ENCODE measurements at places on chromosomes 1 and 21.

GRCh38 chr1:158145173-158145719 is 35.4 kb upstream of the CD1D start:
- peak; percentile 11 for DNase-seq

GRCh38 chr1:29488086-29488793 is 251.9 kb downstream of the PTPRU start:
- no peak for DNase-seq

DNA sequence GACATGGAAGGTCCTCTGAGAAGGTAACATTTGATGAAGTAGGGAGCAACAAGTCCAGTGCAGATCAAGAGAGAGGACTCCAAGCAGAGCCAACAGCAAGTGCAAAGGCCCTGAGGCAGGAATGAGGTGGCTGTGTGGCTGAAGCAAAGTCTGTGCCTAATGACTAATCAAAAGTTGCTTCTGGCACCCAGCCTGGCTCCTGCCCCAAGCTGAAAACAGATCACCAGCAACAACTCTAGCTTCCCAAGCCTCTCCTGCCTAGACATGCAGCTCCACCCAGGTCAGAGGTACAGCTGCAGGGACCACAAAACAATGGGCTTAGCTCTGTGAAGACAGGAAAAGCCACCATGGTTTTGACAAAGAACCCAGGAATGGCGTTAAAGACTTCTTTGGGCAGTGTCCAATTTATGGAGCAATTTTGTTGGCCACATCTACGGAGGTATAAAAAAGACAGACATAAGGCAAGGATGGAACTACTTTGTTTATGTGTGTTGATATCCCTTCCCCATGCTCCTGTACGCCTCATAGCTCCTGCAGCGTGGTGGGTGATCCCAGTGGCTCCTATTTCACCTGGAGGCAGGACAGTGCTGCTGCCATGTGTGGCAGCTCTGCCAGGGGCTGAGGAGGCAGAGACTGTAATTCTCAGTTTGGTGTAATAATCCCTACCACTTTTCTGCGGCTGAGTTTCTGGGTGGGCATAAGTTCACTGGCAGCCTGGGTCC is 26.4 kb upstream of the IGSF3 start:
- DNase-seq: no peak

DNA sequence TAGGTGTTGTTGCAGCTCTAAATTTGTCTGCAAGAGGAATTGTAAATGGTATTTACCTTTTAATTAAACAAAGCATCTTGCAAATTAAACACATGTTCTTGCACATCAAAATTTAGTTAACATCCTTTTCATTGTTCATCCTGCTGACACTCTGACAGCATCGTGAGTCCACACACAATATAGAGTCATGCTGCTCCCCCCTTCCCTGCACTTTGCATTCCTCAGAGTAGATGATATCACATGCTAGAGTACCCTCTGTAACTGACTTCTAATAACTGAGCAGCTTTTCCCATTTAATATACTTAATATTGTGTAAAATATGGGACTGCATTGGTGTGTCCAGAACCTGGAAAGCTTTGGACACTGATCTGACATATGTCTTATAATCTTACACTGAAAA is 138.8 kb upstream of the DPYD start:
- no peak for DNase-seq

- DNase-seq: peak; percentile 57
Measured at GRCh38 chr1:238061967-238062613, 171.4 kb upstream of the ZP4 start.

DNA sequence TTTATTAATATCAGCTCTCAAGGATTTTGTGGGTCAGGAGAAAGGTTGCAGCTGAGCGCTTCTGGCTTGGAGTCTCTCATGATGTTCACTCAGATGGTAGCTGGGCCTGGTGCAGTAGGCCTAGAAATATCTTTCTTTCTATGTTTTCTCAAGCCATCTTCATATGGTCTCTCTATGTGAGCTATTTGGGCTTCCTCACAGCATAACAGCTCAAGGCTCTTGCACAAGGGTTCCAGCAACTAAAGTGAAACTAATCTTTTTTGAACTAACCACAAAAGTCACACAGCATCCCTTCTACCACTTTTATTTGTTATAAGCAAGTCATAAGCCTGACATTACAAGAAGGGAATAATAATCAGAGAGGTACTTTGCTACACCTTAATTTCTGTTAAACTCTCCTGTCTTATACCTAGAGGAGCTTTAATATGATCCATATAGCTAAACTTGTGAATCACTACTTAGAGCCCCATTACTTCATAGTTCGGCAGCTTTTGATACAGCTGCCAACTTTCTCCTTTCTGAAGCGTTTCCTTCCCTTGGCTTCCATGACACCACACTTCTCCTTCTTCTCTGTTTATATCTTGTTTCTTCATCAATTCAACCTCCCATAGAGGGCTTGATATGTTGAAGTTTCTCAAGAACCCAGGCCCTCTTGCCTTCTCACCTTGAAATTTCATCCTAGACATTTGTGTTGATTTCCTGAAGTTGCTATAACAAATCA is 720.2 kb downstream of the LTN1 start:
- DNase-seq: no peak

DNA sequence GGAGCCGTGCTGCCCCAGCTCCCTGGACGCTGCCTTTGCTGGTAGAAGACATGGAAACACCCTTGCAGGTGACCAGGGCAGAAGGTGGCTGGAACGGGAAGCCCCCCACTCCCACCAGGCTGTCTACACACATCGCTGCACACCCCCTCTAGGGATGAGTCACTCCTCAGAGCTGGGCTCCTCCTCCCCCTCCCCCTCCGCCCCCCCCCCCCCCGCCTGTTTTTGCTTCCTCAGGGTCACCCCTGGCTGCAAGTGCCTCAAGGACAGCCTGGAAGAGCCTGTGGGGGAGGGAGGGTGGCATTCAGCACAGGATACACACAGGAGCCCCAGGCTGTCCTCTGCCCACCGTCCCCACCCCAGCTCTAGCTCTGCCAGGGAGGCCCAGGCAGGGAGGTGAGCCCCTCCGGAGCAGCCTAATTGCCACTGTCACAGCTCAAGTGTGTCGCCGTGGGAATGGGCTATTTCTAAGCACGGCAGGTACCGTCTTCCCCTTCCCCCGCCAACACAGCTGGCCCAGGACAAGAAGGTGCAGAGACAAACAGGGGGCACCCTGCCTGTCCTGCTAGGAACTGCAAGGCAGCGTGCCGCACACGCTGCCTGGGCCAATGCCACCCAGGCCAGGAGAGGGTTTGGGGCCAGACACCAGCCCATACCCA is 2.5 kb downstream of the FNDC10 start:
- DNase-seq: no peak

- no peak for DNase-seq
Measured at GRCh38 chr1:23239638-23240295, 22.5 kb upstream of the HTR1D start.

DNA sequence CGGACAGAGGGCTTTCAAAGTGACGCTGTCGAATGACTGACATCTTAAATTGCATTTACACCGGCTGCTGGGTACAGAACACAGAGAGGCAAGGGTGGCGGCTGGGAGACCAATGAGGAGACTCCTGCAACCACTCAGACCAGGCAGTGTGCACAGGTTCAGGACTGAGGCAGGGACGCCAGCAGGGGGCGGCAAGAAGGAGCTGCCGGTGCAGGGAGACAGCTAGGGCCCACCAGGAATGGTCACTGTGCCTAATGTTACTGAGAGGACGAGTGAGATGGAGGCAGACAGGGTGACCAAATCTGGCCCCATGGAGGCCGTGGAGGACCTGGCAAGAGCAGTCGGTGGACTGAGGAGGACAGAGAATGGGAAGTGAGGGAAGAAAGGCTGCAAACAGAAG is 23.5 kb downstream of the GLIS1 start:
- DNase-seq: no peak

GRCh38 chr1:31487143-31487542 is 74.1 kb downstream of the SERINC2 start:
- no peak for DNase-seq

DNA sequence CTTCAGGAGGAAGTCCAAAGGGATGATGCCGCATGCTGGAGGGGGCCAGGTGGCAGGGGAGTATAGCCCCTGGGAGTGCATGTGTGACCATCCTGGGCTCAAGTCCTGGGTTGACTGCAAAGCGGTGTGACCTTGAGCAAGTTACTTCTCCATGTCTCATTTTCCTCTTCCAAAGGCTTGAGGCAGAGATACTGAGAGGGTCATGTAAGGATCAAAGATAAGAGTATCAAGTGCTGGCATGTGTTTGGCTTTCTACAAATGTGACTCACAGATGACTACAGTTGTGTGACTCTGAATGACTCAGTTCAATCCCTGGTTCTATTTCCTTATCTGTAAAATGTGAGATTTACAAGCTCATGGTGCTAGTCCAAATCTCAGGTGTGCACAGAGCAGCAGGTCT is 26.1 kb downstream of the PROK1 start:
- no peak for DNase-seq

- DNase-seq: peak; percentile 76
Measured at GRCh38 chr1:109579491-109579890, 31.1 kb downstream of the GNAI3 start.

DNA sequence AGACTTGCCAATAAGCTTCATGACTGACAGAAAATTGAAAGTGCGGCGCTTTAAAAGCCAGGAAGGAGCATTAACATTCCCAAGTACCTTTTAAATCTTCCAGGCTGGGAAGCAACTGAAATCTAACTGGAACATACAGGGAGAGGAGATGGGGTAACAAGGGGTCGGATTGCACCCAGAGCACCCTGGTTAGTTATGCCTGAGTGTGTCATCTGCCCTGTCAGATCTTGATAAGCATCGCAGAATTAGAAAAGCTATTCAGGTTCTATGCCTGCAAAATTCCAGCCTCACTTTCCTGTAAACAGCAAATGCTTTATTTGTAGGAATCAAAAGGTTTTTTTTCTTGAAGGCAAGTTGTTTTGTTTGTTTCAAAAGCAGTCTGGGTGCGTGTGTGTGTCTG is 58.5 kb downstream of the SERBP1 start:
- DNase-seq: no peak

- no peak for DNase-seq
Measured at GRCh38 chr1:56081173-56081572, 498.2 kb downstream of the PLPP3 start.

- no peak for DNase-seq
Measured at GRCh38 chr1:156814571-156815260, 1.9 kb downstream of the SH2D2A start.

DNA sequence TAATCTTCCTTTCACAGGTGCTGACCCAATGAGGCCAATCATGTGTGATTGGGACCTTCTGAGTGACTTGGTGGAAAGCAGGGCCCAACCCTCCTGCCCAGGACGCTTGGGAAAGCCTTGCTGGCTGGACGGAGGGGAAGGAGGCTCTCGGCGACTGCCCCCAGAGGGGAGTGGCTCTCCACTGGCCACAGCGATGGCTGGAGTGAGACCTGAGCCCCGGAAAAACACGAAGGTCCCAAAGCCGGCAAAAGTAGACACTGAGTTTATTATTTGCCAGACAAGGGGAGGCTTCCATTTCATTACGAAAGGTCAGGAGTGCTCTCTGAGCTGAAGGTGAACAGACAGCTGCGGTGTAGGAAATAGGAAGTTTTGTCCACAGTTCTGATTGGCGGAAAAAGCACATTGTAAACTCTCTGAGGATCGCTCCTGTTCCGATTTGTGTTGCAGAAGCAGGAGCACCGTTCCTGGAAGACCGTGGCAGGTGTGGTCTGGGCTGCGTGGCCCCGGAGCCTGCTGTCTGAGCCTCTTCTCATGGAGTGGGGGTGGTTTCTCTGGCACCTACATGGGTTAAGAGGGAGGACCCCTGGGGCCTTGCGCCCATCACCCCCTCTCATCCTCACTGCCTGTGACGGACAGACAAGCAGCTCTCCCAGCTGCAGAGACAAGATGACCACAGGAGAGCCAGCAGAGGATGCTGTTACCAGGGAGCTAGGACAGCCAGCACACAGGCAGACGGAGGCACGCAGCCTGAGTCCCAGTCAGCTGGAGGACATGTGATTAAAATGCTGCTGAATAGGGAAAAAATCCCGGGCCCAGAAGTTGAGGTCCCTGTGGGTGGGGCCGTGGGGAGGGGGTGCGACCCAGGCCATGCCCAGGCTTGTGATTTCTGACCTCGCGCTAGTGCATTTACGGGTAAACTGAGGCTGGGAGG is 41.5 kb downstream of the KRTAP10-1 start:
- no peak for DNase-seq

- DNase-seq: no peak
Measured at GRCh38 chr1:184892116-184892515, 82.2 kb downstream of the NIBAN1 start.

DNA sequence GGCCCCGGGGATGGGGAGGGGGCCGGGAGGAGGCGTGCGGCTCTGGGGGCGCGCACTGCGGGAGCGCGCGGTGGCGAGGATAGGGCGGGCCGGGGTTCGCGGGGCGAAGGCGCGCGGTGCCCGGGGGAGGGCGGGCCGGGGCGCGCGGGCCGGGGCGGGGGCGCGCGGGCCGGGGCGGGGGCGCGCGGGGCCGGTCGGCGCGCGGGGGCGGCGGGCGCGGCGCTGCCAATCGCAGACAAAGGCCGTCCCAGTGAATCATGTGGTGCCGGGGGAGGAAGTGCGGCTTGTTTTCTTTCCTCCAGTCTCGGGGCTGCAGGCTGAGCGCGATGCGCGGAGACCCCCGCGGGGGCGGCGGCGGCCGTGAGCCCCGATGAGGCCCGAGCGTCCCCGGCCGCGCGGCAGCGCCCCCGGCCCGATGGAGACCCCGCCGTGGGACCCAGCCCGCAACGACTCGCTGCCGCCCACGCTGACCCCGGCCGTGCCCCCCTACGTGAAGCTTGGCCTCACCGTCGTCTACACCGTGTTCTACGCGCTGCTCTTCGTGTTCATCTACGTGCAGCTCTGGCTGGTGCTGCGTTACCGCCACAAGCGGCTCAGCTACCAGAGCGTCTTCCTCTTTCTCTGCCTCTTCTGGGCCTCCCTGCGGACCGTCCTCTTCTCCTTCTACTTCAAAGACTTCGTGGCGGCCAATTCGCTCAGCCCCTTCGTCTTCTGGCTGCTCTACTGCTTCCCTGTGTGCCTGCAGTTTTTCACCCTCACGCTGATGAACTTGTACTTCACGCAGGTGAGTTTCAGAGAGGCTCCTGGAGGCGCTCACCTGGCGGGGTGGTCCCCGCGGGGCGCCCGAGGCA is at the start of gene GPR137B:
TSS of gene GPR137B (plus strand) at position 287 of the 851 bp plus-strand sequence. CDS start at position 371, 84 bp downstream.
- DNase-seq: no peak

GRCh38 chr1:212671342-212672031 is 28.2 kb downstream of the BATF3 start:
- DNase-seq: peak; percentile 28

DNA sequence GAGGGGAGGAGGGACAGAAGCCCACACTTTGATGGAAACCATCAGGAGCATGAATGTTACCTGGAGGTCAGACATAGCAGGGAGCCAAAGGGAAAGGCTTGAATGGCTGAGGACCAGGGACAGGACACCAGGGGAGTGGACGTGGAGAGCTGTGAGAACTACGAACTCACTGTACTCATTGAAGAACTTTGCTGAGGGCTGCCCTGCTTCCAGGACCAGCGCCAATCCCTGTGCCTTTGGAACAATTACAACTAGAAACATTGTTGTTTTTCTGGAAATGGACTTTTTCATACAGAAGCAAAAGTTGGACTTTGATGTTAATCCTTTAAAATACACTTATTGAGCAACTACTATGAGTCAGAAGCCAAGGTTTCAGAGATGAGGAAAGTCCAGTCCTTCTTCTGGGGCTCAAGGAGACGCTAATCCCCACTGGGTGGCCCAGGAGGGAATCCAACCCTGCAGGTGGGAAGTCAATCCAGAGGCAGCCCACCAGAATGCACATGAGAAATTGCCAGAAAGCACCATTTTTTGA is 12.9 kb downstream of the TSPAN2 start:
- DNase-seq: no peak

- DNase-seq: no peak
Measured at GRCh38 chr1:200359610-200360163, 50.1 kb downstream of the ZNF281 start.

Measured in astrocyte of the cerebellum (primary cell).